ENCODE measurements at places on chromosomes 7 and 10.

DNA sequence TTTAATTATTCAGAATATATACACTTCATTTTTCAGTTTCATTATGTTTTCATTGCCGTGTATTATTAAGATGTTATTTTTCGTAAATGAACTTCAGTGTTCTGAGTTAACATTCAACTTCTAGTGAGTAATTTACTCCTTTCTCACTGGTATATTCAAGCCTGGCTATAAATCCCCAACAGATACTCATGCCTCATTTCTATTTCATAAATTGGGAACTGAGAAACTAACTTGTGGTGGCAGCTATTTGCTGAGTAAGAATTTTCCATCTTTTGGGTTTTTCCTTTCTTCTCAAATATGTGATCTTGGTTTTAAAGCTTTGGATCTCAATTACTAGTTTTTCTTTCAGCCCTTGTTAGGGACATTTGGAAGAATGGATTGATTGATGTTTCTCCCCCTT lies 281.1 kb downstream of the CDK14 start:
- DNase-seq = no peak

DNA sequence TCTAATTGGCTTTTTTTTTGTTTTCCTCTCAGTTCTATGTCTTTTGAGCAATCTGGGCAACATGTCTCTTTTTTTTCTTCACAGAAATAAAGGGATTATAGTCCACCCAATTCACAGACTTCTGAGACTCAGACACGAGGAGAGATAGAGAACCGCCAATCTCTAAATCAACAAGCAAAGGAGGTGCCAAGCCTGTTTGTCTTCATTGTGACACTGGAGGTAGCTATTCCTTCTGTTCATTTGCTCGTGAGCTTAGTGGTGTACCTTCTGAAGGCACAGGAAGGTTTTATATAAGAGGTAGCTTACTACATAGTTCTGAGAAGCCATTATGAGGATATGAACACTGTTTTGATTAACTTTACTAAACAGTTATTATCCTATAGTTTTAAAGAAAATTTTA lies 6.1 kb downstream of the EPHB6 start:
- DNase-seq = no peak

GRCh38 chr10:90751107-90751997 lies 106.5 kb downstream of the HTR7 start:
- peak; percentile 43 for DNase-seq

DNA sequence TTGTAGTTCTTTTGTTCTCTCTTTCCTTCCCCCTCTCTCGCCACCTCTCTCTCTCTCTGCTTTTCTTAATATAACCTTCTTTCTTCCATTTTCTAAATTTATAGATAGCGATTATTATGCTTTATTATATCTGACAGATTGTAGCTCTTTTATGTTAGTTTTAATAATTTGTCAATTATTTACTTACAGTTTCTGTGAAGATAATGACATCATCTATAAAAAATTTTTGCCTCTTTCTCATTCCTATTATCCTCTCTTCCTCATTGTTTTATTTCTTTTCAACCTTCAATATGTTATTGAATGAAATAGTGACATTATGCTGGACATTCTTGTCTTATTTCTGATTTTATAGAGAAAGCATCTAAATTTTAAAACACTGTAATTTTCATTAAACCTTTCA lies 469.6 kb upstream of the NRG3 start:
- DNase-seq = no peak

- no peak for DNase-seq
Measured at GRCh38 chr10:98587156-98587837, 140.6 kb upstream of the HPS1 start.

Measured in CD4-positive, alpha-beta T cell treated with Interleukin-10 for 1 hour (primary cell).